ENCODE measurements at places on chromosomes 3 and 15.

- DNase-seq, result no peak
These were observed 2.0 kb upstream of the IL20RB start for GRCh38 chr3:136955813-136956212.

DNA sequence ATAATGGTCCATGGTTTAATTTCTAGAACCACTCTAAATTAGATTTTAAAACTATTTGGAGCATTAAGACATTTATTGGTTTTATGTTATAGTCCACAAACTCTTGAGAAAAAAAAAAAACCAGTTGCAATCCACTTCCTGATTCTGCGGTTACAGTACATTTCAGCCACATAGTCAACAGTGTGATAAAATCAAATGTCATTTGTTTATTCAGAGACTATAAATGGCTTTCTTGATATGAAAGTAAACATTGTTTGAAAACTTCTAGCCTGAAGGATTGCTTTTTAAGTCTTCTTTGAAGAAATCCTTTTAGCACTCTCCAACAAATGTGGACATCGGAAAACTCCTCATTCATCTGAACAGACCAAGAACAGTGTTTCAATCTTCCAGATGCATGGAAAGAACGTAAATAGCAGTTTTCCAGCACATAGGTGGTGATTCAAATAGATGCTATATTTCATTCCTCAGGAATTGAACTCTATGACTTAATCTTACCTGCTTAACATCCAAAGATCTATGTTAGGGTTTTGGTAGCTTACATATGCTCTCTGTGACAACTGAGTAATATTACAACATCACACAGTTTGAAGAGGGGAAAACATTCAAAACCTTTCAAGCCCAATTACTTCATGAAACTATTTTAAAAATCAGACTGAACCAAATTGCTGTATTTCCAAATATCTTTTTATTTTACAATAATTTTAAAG, 87.8 kb upstream of the UBE2E2 start:
- DNase-seq, result no peak

DNA sequence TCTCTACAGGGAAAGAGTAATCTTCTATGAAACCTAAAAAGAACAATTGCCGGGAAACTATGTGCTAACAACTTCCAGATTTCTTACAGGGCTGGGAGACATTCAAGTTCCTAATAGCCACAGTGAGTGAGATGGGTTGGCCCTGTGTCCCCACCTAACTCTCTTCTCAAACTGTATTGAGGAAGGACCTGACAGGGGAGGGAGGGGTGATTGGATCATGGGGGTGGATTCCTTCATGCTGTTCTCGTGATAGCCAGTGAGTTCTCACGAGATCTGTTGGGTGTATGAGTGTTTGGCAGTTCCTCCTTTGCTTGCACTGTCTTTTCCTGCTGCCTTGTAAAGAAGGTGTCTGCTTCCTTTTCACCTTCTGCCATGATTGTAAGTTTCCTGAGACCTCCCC, 958.7 kb downstream of the AGBL1 start:
- DNase-seq, result no peak

- no peak for DNase-seq
These were observed 504.6 kb downstream of the FOXP1 start for GRCh38 chr3:71078723-71079525.

GRCh38 chr3:121231872-121232271, 313.9 kb downstream of the POLQ start:
- DNase-seq, result no peak

DNA sequence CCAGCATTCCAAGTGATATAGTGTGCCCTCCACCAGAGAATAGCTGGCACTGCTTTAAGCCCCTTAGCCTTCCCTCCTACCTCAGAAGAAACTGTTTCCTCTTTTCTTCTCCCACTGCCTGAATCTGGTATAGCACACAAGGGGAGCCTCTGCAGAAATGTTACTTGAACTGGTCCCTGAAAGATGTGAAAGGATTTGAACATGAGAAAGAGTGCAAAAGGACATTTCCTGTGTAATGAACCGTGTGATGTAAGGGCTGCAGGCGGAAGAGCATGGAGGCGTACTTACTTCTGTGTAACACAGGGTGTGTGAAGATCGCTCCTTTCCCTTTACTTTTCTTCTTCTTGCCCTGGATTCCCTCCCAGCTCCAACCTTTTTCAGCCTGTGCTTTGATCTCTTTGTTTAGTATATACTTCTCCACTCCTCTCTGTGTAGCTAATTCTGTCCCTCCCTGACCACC, 8.4 kb downstream of the TMOD3 start:
- no peak for DNase-seq

DNA sequence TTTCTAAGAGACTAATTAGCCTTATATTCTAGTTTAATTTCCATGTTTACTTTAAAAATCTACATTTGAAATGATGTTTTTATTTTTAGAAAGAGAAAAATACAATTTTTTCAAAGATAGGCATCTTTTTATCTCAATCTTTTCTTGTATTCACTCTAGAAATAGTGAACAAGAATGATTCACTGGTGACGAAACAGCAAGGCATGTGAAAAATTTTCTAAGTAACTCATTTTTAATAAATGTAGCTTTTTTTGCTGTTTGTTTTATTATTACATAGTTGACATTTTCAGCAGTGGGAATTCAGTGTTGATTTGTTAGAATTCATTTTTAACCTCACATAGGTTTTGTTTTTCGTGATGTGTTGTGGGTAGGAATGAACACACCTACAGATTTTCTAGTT, 1226.4 kb downstream of the NSUN3 start:
- no peak for DNase-seq

DNA sequence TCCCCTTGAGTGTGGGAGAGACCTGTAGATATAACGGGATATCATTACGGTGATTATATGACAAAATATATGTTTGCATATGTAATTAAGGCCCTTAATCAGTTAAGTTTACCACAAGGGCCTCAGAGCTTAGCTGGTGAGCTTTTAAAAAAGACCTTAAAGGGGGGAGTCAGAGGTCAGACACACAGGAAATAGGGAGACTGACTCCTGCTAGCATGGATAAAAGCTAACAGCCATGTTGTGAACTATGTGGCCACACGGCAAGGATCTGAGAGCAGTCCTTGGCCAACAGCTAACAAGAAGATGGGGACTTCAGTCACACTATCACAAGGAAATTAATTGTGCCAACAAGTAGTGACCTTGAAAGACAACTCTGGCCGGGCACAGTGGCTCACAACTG, 3.1 kb downstream of the STAG1 start:
- no peak for DNase-seq

DNA sequence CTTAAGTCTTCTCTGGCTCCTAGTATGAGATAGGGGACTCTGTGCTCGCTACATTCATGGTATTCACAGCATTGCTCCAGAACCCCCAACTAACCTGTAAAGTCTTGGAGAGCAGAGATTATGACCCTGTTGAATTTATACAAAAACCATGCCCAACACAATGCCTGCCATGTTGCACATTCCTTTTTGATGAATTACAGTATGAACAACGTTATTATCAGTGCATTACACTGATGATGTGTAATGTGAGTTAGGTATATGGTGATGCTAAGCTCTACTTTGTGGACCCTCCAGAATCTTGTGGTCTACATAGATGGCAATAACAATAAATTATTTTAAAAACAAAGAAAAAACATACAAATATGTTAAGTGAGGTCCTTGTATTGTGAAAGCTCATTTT, 64.3 kb downstream of the EOMES start:
- DNase-seq, result no peak

DNA sequence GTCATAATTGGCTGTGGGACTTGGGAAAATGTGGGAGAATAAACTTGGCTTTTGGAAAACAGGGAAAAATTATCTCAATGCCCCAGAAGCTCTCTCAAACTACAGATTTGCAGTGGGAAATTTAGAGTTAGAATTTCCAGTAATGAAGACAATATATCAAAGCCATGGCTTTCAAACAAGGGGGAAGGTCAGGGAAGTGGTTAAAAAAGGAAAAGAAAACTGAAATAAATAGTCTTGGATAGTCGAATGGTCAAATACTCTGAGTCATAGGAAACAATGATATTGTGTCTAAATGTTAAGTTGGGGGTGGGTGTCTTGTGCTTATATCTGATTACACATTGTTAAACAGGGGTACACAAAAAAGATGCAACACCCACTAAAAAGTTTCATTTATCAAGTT, 272.4 kb upstream of the COL8A1 start:
- no peak for DNase-seq

- DNase-seq, result no peak
These were observed 2.1 kb downstream of the VIPR1 start for GRCh38 chr3:42504334-42505127.

- no peak for DNase-seq
These were observed 129.8 kb downstream of the MEIS2 start for GRCh38 chr15:36970522-36970921.

- no peak for DNase-seq
These were observed 27.8 kb downstream of the DRD3 start for GRCh38 chr3:114151091-114151490.

- no peak for DNase-seq
These were observed 972 bp downstream of the UBA5 start for GRCh38 chr3:132661101-132661500.

DNA sequence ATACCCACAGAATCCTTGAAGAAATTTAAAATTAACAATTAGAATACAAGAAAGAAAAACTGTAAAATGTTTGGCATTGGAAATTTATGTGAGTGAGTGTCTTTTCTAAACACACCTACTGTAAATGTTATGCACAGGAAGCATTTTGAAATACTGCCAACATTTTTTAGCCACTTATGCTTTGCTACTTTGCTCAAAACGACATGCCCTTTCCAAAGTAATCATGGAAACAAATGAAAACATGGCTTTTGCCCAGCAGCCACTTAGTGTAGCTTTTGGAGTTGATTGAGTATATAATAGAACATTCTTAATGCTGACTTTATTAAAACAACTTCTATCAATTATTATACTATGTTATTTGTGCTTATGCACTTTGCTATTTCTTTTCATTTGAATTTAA, 823.0 kb downstream of the CADM2 start:
- no peak for DNase-seq

DNA sequence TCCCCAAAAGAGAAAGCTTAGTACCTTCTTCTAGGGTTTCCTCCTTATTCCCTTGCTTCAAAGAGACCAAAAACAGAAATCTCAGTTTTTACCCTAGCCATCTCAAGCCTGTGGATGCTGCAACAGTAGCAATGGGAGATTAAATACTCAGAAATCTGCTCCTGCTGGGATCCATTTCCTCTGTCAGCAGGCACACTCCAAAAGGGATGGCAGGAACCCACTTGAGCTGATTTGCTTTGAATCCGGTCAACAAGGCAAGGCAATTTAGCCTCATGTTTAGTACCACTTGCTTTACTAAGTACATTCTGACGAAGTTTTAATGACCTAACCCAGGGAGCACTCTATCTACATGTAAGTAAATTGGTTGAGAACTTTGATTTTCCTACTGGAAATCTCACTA, 590.0 kb upstream of the ADAMTS9 start:
- no peak for DNase-seq

DNA sequence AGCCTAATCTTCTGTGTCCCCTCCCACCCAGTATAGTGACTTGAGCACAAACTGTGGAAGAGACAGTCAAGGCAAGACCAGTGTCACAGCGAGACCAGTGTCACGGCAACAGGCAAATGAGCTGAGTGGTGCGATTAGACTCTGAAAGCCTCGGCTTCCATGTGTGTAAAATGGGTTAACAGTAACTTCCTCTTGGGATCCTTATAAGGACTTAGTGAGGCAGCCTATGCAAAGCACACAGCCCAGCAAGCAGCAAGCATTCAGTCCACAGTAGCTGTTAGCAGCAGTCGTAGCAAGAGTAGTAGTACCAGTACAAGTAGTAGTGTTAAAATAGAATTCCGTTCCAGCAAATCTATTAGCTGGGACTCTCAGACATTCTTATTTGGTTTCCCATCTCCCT, 334.1 kb downstream of the GABRB3 start:
- no peak for DNase-seq

DNA sequence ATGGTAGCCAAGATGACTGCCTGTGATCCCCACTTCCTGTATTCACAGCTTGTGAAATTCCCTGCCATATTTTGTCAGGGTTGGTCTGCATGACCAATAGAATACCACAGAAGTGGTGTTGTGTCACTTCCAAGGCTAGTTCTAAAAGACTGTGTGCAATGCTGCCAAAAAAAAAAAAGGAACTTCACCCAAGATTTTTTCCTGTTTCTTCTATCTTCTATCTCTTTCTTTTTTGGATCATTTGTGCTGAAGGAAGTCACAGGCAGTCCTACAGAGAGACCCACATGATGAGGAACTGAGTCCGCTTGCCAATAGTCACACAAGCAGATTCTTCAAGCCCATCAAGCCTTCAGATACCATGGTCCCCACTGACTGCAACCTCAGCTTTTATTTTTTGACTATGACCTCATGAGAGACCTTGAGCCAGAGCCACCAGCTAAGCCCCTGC, 18.1 kb upstream of the RAF1 start:
- DNase-seq, result peak; percentile 11

DNA sequence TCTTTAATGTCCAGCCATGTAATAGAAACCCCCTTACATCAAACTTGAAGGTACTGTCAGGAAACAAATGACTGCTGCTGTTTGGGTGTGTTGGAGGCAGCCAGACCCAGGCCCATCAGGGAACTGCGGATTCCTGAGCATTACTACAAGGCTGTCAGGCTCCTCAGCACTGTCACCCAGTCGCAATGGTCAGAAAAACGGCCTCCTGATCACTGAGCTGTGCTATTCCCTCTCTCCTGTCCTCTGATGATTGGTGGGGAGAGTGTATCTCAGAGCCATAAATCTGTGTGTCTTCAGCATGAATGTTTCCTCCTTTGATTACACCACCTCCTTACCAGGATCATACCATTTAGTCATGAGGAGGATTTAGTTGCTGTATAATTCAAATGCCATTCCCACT, 135.2 kb upstream of the GADL1 start:
- DNase-seq, result no peak

GRCh38 chr15:91263632-91264531, 163.8 kb downstream of the SV2B start:
- no peak for DNase-seq

DNA sequence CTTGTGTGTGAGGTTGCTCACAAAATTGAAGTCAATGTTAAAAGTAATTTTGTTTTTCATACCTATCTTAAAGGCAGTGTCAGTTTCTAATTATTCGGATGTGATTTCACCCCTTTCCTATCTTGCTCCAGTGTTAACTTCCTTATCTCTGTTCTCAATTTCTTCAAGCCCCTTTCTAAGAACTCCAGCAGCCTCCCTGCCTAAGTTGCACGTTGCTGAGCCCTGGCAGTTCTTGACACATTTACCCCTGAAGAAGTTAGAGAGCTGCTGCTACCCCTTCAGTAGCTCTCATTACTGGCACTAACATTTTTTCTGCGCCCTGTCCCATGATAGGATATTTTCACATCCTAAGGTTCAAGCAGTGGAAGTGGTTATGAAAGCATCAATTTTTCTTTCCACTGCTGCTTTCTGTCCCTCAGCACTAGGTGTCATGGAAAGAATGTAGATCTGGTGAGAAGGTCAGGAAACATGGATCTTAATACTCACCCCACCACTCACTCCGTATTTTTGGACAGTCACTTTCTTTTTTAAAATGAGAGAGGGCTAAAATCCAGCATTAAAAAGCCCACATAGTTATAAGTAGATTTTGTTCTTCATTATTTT, 62.9 kb downstream of the OPA1 start:
- no peak for DNase-seq

Measured in CD4-positive, alpha-beta T cell treated with Interleukin-4 for 4 hours (primary cell).